ENCODE measurements at places on chromosomes 6 and 20.

GRCh38 chr6:157791450-157791849 lies 31.6 kb upstream of the SNX9 start:
- DNase-seq: no peak

GRCh38 chr6:41598670-41599014 lies 39.6 kb upstream of the MDFI start:
- DNase-seq: no peak

GRCh38 chr6:684831-685636 lies 7.9 kb downstream of the EXOC2 start:
- DNase-seq: no peak

DNA sequence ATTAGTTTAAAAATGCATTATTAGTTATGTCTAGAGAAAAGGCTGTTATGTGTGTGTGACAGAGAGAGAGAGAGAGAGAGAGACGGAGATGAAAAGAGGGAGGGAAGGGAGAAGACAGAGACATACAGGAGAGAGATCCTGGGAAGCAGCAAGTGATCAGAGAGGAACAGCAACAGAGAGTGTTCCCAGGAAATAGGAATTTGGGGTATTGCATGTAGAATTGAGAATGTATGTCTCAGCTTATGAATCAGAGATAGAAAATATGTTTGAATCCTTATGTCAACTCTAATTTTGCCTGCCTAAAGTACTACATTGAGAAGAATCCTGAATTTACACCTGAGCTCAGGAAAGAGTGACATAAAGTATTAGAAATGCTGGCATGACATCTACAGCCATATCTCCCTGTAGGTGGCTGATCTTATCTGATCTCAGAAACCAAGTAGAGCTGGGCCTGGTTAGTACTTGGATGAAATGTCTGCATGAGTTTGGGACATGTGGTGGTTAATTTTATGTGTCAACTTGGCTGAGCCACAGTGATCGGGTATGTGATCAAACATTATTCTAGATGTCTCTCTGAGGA lies 130.6 kb downstream of the TENT5A start:
- DNase-seq: no peak

DNA sequence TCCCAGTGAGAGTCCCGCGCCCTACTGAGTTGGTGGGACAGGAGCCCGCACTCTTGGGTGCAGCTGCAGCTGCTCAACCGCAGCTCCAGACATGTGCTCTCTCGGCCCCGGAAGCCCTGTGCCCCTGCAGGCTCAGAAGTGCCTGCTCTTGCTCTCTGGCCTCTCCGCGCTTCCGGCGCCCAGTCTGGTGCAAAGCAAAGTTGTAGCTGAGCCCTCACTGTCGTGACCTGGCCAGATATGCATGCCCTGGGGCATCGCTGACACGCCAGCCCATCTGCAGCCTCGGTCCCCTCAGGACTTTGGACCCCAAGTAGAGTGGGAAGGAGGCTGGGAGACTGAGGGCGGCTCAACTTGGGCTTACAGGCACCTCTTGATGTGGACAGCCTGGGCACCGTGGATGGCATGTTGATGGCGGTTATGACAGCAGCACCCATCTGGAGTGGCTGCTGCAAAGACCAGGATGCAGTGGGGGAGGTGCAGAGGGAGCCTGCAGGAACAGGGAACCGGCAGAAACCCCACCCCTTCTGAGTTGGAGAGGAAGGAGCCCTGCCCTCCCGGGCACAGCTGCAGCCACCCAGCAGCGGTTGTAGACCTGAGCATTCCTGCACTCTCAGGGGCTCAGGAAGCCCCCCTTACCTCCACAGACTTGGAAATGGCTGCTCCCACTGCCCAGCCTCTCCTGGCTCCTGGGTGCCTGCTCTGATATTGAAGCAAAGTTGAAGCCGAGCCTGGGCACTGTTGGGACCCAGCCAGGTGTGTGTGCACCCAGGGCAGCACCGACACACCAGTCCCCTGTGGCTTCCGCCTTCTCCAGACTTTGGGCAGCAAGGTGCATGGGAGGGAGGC lies 462.6 kb downstream of the TBC1D32 start:
- no peak for DNase-seq

- no peak for DNase-seq
These were observed 16.1 kb downstream of the DOK5 start for GRCh38 chr20:54491506-54491905.

DNA sequence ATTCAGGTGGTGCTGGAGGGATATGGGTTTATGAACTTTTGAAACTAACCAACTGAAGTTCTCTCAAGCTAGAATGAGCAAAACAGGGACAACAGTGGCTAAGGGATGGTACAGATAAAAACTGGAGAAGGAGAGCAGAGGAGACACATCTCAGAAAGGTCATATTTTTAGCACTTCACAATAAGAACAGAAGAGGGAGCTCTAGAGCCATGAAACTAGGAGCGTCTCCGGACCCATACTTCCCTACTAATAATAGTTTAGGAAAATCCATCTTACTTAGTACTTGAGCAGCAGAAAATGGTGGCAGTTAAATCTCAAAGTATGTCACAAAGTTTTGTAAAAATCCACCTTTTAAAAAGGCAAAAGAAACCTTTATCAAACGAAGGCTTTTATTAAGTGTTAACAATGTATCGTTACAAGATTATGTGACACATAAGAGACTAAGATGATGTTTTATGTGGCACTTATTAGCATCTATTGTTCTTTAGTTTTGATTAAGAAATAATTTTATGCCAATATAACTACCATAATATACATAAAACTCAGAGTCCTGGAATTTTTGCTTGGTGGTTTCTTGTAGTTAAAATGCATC lies 278.6 kb downstream of the TBC1D32 start:
- peak; percentile 70 for DNase-seq

GRCh38 chr6:158552055-158552795 lies 7.7 kb upstream of the TMEM181 start:
- no peak for DNase-seq

- DNase-seq: no peak
These were observed 83.2 kb downstream of the TIAM2 start for GRCh38 chr6:155078331-155078745.
